ENCODE measurements at places on chromosomes 5 and 9.

GRCh38 chr5:151740336-151740942, 18.0 kb downstream of the ATOX1 start:
- DNase-seq = peak; percentile 38

DNA sequence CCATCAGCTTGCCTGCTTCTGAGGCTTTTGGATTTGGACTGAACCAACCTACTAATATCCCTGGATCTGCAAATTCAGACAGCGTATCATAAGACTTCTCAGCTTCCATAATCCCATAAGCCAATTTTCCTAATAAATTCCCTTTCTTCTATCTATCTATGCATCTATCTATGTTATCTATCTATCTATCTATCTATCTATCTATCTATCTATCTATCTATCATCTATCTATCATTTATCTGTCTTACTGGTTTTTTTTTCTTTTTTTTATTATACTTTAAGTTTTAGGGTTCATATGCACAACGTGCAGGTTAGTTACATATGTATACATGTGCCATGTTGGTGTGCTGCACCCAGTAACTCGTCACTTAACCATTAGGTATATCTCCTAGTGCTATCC, 2045.4 kb upstream of the CDH6 start:
- no peak for DNase-seq

DNA sequence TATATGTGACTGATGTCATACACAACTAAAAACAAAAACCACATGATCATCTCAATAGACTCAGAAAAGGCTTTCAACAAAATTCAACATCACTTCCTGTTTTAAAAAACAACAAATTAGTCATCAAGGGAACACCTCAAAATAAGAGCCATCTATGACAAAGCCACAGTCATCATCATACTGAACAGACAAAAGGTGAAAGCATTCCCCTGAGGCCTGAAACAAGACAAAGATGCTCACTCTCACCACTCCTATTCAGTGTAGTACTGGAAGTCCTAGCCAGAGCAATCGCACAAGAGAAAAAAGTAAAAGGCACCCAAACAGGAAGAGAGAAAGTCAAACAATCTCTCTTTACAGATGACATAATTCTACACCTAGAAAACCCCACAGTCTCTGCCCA, 893.5 kb upstream of the EDIL3 start:
- no peak for DNase-seq

- DNase-seq = no peak
These were observed 13.6 kb upstream of the GPX3 start for GRCh38 chr5:151006704-151007334.

- no peak for DNase-seq
These were observed 225.0 kb downstream of the ESM1 start for GRCh38 chr5:54760182-54760935.

DNA sequence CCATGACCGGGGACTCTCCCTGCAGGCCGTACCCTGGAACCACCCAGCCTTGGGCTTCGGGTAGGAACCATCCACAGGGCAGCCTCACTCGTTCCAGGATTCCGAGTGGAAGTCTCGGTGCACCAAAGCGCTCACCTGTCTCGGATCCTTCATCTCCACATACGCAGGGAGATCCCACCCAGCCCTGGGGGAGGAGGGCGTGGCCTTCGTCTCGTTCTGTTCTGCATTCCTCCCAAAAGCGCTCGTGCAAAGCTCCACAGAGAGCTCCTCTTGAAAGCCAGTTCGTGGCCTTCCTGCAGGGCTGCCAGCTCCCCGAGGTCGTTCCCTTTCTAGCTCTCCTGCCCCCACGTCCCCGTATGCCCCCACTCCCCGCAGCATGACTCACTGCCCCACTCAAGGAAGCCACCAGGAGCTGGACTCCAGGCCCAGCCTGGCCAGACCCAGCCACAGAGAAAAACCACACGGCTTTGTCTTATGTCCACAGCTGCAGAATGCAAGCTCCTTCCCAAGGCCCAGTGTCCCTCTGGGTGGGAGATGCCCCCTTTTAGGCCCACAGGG, 65.0 kb upstream of the SARDH start:
- DNase-seq = no peak

GRCh38 chr5:175282611-175283225, 161.3 kb downstream of the DRD1 start:
- no peak for DNase-seq

- DNase-seq = no peak
These were observed 292.8 kb downstream of the TLE1 start for GRCh38 chr9:81396528-81396927.

DNA sequence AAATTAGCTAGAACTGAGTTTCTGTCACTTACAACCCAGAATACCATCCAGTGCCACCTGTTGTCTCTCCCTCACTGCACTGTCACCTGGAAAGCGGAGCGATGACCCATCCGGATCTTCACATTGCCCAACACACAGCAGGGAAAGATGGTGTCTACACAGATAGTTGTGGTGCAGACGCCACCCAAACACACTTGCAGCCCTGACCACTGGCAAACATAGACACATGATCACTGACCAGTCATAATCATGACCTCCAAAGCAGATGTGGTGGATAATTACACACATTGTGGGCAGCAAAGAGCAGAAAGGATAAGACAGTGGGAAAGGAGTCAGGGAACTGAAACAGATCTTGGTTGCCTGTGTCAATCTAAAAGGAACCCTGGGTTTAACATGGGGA, 64.7 kb downstream of the GABBR2 start:
- no peak for DNase-seq
